ENCODE measurements at places on chromosomes 2 and 18. TPM values are rescaled to one million over a fixed set of nuclear protein-coding genes. Genes with fewer than 3 reads are reported as not detected.

- no peak for DNase-seq
Observed at GRCh38 chr18:62760403-62760734, 45.0 kb downstream of the PHLPP1 start.

DNA sequence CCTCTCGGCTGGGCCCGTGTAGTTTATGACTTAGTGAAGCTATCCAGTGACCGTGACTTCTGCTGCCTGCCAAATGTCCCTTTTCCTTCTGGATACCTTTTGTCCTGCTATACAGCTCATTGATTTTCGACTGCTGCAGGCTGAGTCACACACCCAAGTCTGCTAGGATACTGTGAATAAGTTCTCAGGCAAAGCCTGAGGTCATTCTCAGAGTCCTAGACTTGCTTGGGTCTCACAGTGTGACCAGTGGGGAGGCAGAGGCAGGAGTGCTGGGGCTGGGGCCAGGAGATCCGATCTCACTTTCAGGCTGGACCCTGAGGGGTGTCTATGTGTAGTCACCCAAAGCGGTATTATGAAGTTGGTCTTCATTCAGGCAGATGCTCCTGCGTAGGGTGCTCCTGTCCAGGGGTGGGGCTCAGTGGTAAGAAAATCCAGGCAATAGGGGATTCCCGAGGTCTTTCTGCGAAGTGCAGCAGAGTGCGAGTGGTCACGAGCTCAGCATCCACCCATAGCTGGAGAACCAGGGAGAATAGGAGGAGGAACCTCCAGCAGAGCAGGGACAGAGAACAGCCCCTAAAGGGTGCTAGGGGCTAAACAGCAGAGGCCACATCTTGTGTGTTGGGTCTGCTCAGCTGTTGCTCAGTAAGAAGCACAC, 268.6 kb upstream of the NCKAP5 start:
- DNase-seq = peak; percentile 76

The CNTNAP5 gene
- total RNA-seq = not detected

- DNase-seq = no peak
Observed at GRCh38 chr2:169493360-169493759, 14.1 kb downstream of the BBS5 start.

GRCh38 chr2:191296083-191297006, 51.1 kb downstream of the MYO1B start:
- no peak for DNase-seq
